Daoy (cell line): ENCODE measurements at places on chromosomes 12 and 14. TPM values are rescaled to one million over a fixed set of nuclear protein-coding genes. Genes with fewer than 3 reads are reported as not detected.

The OTUB2 gene
- 2.7 and 3.1 TPM in 2 replicates for total RNA-seq

The ATP6V1D gene
- 222 and 258 TPM in 2 replicates for total RNA-seq

The CDCA3 gene
- 107 TPM in 2 replicates for total RNA-seq

The OR11H6 gene
- not detected in 2 replicates for total RNA-seq

The TAS2R50 gene
- total RNA-seq = 0.34 TPM in 1 of 2 replicates, not detected in the other

The TMTC3 gene
- 35.7 and 37.2 TPM in 2 replicates for total RNA-seq

The NTF3 gene
- total RNA-seq = 12.7 and 25.3 TPM in 2 replicates

The GDF3 gene
- total RNA-seq = not detected in 2 replicates
